ENCODE measurements at places on chromosomes 4 and X. TPM values are rescaled to one million over a fixed set of nuclear protein-coding genes. Genes with fewer than 3 reads are reported as not detected.
A peak's percentile ranks its signal among the peaks of the same experiment; 100 is the strongest.

DNA sequence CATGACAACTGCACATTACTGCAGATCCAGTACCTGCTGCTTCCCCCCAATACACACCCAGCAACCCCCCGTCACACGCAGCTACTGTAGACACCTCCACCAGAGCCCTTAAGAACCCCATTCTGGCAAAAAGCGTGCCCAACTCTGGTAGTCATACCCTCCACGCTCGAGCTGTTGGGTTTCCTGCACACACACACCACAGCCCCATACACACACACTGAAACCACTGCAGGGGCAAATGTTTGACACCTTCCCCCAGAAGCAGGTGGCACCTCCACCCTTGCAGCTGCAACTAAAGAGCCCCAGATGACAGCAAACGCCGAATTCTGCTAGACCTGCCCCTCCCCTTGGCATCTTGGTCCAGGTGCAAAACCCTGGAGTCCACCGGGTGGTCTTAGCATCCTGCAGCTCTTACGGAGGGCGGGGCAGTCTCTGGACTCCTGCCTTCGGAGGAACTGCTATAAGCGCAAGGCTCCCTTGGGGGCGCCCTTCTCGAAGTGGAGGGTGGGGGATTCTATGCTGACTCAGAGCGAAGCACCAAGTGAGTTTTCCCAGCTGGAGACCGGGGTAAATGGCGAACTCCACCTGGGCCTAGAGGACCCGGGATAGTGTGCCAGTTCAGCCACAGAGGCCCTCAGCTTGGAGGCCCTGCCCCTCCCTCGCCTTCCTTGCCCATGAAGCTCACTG, 1.5 kb downstream of the FRMPD3 start:
- no peaks in the 10 kb centered on the region for H3K27me3 ChIP-seq
- no peaks in the 10 kb centered on the region for H3K36me3 ChIP-seq
- no peak overlapping the region for H3K27ac ChIP-seq
- no peaks in the 10 kb centered on the region for H3K4me1 ChIP-seq
- no peak overlapping the region for H3K4me3 ChIP-seq

- no peak for DNase-seq
- peaks cover 6% of the 10 kb centered on the region for H3K27me3 ChIP-seq
- H3K4me1 ChIP-seq: peaks cover 31% of the 10 kb centered on the region
Measured at GRCh38 chrX:130110379-130111219, at the start of gene ELF4. Gene ELF4 (minus strand): TSS chrX:130110497. CDS start chrX:130081330, 29,167 bp downstream.

- peaks cover 23% of the 10 kb centered on the region for H3K27me3 ChIP-seq
- no peak for DNase-seq
- H3K36me3 ChIP-seq: no peaks in the 10 kb centered on the region
- no peaks in the 10 kb centered on the region for H3K4me1 ChIP-seq
Measured at GRCh38 chrX:24339911-24340310, 20.5 kb upstream of the SUPT20HL1 start.

DNA sequence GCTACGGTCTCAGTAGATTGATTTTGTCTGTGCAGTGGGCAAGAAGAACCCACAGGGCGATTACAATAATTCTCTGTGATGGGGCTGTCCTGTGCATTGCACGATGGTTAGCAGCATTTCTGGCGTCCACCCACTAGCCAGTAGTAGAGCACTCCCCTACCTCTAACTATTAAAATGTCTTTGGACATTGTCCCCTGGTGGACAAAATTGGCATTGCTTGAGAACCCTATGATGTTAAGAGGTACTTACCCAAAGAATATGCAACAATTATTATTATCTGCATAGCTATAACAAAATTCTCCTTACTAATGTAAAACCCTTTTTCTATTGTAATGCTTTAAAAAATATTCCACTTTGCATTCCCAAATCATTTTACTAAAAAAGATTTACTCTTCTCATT, 109.5 kb upstream of the VCX3A start:
- DNase-seq: no peak
- no peaks in the 10 kb centered on the region for H3K27me3 ChIP-seq
- no peaks in the 10 kb centered on the region for H3K4me1 ChIP-seq
- no peak overlapping the region for H3K4me3 ChIP-seq

GRCh38 chrX:129714581-129714980, 24.2 kb upstream of the XPNPEP2 start:
- H3K27me3 ChIP-seq: no peaks in the 10 kb centered on the region
- no peaks in the 10 kb centered on the region for H3K36me3 ChIP-seq
- H3K27ac ChIP-seq: no peak overlapping the region
- DNase-seq: no peak
- no peak overlapping the region for H3K4me3 ChIP-seq

DNA sequence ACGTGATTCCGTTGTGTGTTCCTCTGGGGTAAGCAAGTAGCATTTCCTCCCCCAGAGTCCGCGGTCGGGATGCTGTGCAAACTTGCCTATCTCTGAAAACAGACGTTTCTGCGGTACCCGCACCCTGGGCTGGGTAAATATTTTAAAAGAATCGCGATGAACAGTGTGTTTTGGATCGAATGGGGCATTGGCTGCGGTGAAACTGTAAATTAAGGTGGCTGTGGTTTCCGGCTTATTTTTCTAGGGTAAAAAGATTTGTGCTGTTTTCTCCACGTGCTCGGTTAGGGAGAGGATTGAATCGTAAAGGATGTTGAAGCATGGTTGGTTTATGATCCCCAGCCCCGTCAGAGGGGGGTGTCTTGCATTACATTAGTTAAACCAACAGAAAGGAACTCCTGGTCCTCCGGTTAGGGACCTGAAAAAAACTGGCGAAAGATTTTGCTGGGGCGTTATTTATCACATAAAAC, 1.2 kb downstream of the HHIP start:
- H3K27me3 ChIP-seq: peaks cover 6% of the 10 kb centered on the region
- peak overlapping the region; percentile 64 for H3K4me3 ChIP-seq
- peaks cover 30% of the 10 kb centered on the region for H3K4me1 ChIP-seq
- no peak overlapping the region for H3K27ac ChIP-seq

- H3K36me3 ChIP-seq: no peaks in the 10 kb centered on the region
- H3K4me1 ChIP-seq: peaks cover 15% of the 10 kb centered on the region
- H3K27me3 ChIP-seq: no peaks in the 10 kb centered on the region
- no peak overlapping the region for H3K27ac ChIP-seq
- no peak for DNase-seq
Measured at GRCh38 chrX:118536687-118537461, 41.3 kb downstream of the DOCK11 start.

GRCh38 chr4:172716291-172716690, 452.3 kb upstream of the GALNT7 start:
- H3K4me3 ChIP-seq: no peak overlapping the region
- H3K36me3 ChIP-seq: no peaks in the 10 kb centered on the region
- H3K27ac ChIP-seq: no peak overlapping the region
- no peak for DNase-seq

The NLGN3 gene
- 19.2 TPM for total RNA-seq

The DOK7 gene
- total RNA-seq: not detected

The PDGFRA gene
- 97.0 TPM for total RNA-seq

The EDA gene
- total RNA-seq: 13.8 TPM

The ANKRD37 gene
- 38.4 TPM for total RNA-seq
